NCI-H187 treated with DMSO at 0.1 percent for 48 hours (cell line): ENCODE measurements at places on chromosomes 11 and 22.
A peak's percentile ranks its signal among the peaks of the same experiment; 100 is the strongest.

DNA sequence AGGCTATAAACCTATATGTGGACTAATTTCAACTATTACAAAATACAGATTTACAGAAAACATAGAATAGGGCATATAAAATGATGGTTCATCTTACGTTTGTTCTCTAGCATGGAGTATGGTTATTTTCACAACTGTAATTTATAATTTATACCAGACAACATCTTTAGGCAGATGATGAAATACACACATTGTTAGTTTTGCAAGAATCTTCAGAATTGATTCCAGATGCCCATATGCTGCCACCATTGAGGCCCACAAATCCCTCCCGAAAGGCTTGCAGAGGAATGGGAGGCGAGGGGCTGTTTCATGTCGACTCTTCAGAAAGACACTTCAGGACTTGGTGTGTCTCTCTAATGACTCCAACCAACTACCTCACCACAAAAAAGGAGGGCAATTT is 6.2 kb downstream of the PTPN5 start:
- DNase-seq: no peak

GRCh38 chr11:91158891-91159537 is 936.2 kb upstream of the CHORDC1 start:
- DNase-seq: no peak

DNA sequence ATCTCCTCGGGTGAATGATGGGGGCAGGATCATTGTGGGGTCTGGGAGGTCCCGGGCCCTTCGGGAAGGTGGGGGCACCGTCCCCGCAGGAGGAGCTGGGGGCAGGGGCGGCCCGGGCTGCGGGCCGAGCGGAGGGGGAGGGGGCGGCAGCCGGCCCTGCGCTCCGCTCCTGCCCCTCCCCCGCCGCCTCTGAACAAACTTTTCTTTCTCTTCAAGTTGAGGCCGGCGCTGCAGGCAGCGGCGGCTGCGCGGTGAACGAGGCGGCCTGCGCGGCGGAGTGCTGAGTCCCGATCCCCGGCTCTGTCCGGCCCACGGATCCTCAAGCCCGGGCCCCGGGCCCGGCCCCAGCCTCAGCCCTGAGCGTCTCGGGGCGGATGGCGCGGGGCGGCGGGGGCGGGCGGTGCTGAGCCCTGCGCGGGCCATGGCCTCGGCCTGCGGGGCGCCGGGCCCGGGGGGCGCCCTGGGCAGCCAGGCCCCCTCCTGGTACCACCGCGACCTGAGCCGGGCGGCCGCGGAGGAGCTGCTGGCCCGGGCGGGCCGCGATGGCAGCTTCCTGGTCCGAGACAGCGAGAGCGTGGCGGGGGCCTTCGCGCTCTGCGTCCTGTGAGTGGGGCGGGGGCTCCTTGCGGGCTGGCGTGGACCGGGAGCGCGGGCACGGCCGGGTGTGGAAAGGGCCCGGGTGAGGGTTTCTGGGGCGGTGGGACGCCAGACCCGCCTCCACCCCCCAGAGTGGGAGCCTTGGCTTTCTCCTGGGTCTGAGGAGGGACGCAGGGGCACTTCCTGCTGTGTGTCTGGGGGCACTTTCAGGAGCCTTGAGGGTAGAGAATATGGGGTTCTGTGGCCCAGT is at the start of gene INPPL1:
Gene INPPL1, plus strand, starts transcription at position 204 of the 847 bp plus-strand sequence. Its CDS starts 218 bp downstream, at position 422.
- no peak for DNase-seq

GRCh38 chr22:32996702-32997101 is 61.5 kb downstream of the SYN3 start:
- no peak for DNase-seq

DNA sequence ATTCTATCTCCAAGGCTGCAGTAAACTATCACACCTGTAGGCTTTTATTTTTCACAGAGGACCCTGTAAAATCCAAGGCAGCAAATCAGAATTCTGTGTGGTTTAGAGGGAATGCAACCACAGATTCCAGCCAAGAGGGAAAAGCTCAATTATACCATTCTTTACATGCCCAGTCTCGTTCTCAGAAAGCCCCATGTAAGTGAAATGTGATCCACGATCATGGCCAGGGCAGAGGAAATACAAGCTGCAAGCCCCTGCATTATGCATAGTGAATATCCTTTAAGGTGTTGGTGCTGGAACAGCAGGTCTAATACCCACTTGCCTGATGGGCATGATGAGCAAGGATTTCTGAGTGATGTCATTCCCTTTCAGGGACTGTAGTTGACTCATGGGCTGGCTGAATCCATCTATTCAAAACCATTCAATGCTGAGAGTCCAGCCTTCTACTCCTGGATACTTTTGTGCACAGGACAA is 198.7 kb upstream of the MTMR2 start:
- DNase-seq: peak; percentile 46

- no peak for DNase-seq
Measured at GRCh38 chr11:34027516-34028408, 23.8 kb upstream of the CAPRIN1 start.

- DNase-seq: no peak
Measured at GRCh38 chr11:27618281-27618915, 81.9 kb downstream of the BDNF start.

DNA sequence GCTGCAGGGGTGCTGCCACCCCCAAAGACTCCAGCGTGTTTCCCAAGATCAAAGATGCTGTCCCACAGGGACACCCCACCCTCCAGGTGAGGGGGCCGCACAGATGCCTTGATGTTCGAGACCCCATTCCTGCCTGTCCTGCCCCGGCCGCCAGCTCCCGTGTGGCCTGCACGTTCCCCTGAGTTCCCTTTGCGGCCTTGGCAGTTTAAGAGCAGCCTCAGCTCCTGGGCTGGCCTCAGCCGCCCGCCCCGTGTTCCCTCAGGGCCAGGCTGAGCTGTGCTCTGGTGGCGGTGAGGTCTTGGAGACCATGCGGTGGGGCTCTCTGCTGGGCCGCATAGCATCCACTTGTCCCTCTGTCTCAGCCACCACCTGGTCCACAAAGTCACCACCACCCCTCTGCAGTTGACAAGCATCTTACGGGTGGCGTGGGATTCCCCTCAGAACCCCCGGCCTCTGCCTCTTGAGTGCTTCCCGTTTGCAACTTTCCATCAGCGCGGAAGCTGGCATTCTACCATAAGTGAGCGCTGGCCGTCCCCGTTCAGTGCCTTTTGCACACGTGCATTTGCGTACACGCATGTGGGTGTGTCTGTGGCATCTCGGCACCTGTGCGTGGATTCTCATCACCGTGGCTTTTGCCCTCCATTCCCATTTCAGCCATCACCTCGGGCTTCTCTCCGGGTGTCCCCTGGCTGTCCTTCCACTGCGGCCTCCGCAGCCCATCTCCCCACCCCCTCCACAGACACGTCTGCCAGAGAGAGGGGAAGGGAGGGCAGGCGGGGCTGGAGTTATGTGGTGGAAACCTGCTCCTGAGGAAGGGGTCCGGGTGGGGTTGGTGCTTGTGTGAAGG is 35.9 kb downstream of the CTTN start:
- no peak for DNase-seq

DNA sequence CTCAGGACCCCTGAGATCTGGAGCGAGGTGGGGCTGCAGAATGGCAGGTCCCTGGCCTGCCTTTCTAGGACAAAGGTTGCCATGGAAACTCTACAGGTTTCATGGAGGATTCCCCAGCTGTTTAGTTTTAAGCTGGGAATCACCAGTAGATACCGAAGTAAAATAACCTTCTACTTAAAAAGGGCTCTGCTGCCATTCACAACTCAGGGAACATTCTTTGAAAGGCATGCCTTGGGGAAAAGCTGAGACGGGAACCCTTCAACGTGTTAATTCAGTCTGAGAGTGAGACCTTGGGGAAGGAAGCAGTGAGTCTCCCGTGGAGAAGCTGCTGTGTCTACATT is 493.3 kb downstream of the BRD1 start:
- no peak for DNase-seq

- no peak for DNase-seq
Measured at GRCh38 chr11:77024745-77025144, 9.5 kb upstream of the B3GNT6 start.

DNA sequence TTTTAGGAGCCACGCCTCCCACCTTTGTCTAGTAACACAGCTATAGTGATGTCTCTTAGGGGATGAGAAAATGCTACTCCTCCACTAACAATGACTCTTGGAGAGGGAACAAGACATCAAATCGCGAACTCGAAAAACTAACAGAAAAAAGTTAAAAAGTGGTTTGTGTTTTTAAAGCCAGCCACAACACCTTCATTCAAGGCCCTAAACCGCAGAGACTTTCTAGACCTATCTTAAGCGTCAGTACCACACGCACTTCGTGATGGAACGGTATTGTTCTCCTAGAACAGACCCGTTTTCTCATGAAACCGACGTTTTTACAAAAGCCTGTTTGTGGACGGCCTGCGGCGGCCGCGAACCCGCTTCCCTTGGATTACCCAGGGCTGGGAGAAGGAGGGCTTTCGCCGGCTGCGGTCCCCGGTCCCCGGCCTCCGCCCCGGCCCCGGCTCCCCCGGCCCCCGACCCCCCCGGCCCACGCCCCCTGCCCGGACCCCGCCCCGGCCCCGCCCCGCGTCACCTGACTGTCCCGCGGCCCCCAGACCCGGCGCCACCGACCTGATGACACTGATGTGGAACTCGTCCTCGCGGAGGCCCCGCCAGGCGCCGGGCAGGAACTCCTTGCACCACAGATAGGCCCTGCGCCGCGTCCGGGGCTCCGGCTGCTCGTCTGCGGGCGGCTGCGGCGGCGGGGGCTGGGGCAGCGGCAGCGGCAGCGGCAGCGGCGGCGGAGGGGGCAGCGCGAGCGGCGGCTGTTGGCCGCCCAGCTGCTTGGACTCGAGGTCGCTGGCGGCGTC is 718 bp downstream of the CHKA start:
- no peak for DNase-seq

GRCh38 chr11:16883174-16883573 is 131.0 kb downstream of the PLEKHA7 start:
- DNase-seq: no peak

DNA sequence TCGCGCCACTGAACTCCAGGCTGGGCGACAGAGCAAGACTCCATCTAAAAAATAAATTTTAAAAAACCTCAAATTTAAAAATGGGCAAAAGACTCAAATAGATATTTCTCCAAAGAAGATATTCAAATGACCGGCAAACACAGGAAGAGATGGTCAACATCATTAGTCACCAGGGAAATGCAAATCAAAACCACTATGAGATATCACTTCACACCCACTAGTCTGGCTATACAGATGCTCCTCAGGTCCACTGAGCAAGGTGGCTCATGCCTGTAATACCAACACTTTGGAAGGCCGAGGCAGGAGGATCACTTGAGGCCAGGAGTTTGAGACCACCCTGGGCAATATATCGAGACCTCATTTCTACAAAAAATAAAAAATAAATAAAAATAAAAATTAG is 43.3 kb upstream of the SLC35C1 start:
- no peak for DNase-seq

DNA sequence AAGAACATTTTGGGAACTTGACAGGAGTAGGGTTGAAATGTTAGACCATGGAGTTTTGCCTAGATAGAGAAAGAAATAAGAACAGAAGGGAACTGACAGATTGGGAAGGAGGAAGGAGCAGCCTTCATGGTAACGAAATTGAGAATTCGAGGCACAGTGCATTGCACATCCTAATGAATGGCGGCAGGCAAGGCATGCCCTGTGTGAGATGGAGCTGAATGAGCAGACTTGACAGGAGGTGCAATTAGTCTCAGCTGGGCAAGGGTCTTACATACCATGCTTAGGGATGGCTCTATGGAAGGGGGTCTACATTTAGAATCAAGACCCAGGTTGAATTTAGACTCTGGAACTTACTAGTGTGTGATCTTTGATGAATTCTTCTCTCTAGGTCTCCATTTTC is 25.0 kb upstream of the NTM start:
- DNase-seq: no peak

- DNase-seq: no peak
Measured at GRCh38 chr11:8698917-8699441, 16.4 kb downstream of the RPL27A start.

GRCh38 chr11:12876340-12876739 is 132.8 kb upstream of the RASSF10 start:
- DNase-seq: no peak

GRCh38 chr11:119107538-119108145 is 498 bp downstream of the C2CD2L start:
- DNase-seq: no peak

DNA sequence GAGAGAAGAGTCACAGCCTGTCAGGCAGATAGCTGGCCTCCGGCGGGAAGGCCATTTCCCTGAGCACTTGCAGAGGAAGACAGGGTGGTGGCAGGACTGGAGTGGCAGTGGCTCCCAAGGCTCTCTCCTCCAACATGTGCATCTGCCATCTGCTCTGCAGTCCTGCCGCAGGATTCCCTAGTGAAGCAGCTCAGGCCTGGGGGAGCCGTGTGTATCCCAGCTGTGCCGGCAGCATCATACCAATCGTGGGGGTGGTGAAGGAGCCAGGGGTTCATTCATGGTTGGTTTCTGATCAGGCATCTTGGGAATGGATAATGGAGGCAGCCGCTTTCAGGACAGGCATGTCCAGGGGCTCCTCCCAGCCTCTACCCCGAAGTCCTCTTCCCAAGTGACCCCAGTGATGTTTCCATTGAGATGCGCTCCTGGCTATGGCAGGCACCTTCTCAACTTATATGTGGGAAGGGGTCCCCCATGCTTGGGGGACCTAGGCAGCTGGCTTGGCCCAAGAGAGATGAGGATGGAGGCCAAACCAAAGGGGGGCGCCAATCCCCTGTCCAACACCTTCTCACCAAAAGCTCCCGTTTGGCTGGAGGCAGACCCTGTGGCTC is 6.1 kb downstream of the TAGLN start:
- no peak for DNase-seq

DNA sequence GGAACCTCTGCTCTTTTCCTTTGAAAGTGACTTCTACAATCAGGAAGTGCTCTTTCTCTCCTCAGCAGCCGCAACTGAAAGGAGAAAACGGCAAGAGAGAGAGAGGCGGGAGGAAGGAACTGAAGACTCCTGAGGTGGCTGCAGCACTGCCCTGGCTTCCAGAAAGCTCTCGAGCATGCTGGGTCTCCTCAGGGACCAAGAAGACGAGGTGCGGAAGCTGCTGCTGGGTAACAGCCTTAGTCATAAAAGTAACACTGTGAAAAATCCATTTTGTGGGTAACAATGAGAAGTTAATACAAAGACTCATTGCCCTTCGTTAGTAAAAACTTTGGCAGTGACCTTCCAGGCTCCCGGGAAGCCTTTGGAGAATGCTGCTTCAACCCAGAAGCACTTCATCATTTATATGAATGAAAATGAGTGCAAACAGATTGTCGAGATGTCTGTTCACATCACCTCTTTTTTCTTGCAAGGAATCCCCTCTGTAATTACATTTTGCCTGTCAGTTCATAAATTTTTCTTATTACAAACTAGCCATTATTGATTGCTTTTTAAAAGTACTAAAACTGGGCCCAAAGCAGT is 473.4 kb downstream of the SOX6 start:
- no peak for DNase-seq

DNA sequence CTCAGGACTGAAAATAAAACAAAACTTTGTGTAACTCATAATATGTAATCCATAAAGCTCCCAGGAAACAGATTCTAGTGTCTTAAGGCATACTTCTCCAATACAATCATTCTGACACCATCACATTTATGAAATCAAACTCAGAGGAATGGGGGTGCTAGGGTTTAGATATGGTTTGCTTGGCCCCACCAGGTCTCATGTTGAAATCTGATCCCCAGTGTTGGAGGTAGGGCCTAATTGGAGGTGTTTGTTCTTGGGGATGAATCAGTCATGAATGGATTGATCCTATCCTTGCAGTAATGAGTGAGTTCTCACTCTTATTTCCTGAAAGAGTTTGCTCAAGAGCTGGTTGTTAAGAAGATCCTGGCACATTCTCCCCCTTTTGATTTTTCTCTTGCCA is 380.9 kb downstream of the ETS1 start:
- DNase-seq: no peak

- no peak for DNase-seq
Measured at GRCh38 chr22:20430720-20431510, 6.7 kb downstream of the SCARF2 start.

GRCh38 chr11:115652496-115652895 is 148.3 kb upstream of the CADM1 start:
- DNase-seq: no peak

- no peak for DNase-seq
Measured at GRCh38 chr11:85385547-85385946, 241.6 kb downstream of the DLG2 start.
